ENCODE measurements at places on chromosomes 1 and 21.
A peak's percentile ranks its signal among the peaks of the same experiment; 100 is the strongest.

GRCh38 chr1:41496080-41497055 lies 11.9 kb upstream of the EDN2 start:
- DNase-seq, result peak; percentile 80

DNA sequence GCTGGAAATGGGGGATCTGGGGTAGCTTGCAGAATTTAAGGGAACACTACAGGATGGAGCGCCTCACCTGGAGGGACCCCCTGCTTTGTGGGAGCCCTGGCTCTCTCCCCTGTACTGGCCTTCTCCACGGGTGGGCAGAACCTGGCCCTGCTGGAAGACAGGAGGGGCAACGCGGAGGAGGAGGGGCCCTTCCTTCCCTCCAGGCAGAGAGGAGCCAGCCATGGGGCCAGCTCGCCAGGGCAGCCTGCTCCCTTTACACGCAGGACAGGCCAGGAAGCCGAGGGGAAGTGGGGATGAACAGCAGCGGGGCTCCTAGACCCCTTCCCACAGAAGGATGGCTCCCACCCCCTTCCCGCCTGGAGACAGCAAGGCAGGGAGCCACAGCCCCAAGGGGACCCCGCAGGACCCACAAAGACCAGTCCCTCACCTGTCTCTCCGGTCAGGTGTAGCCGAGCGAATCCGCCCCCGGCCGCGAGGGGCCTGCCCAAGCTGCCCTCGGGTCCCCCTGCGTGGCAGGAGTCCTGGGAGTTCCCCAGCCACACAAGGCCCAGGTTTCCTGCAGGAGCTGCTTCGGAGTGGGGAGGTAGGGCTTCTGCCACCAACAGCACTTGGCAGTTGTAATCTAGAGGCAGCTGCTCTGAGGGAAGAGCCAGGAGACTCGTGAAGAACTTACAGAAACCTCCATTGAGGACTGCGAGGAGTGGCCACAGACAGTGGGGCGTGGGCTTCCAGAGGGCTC lies 1.6 kb upstream of the SLC19A1 start:
- DNase-seq, result no peak

DNA sequence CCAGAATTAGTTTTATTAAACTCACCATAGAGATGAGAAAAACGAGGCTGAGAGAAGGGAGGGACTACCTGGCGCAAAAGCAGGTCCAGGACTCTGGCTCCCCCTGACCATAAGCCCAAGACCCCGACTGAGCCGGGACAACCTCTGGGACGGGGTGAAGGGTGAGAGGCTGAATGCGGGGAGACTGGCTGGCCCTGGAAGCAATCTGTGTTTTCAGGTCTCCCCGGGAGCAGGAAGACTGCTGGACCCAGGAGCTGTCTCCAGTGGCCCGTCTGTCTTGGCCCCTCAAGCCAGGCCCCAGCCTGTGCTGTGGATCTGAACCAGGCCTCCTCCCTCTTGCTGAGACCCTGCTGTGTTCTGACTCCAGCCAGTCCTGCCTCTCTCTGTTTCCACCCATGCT lies 240.8 kb downstream of the TRABD2B start:
- DNase-seq, result no peak

- DNase-seq, result no peak
Measured at GRCh38 chr1:229897501-229897900, 169.5 kb upstream of the GALNT2 start.

- DNase-seq, result no peak
Measured at GRCh38 chr1:182388392-182389134, 3.0 kb downstream of the GLUL start.
